Posterior vena cava (tissue), 2 donors: ENCODE measurements at places on chromosomes 7 and 10. TPM values are rescaled to one million over a fixed set of nuclear protein-coding genes. Genes with fewer than 3 reads are reported as not detected.
A peak's percentile ranks its signal among the peaks of the same experiment; 100 is the strongest.

The LRIT1 gene
- not detected for total RNA-seq

The C10orf90 gene
- not detected for total RNA-seq

DNA sequence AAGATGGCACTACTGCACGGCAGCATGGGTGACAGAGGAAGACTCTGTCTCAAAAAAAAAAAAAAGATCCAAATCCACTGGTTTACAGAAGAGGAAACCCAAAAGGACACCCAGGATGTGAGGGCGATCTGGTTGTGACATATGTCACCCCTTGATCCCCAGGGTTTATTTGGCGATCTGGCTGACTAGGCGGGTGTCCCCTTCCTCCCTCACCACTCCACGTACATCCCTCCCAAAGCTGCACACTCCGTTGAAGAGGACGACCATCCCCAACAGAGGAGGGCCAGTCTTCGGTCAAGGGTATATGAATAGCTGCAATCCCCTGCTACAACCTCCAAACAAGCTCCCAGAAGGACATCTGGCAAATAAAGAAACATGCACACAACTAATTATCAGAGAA, 111.6 kb downstream of the HTR5A start:
- no peak for DNase-seq

- peak; percentile 88 for DNase-seq
Measured at GRCh38 chr7:116630932-116631671, 40.9 kb upstream of the MET start.

GRCh38 chr7:106866298-106867281, 1.5 kb downstream of the PIK3CG start:
- DNase-seq, result no peak

- peak; percentile 97 for DNase-seq
Measured at GRCh38 chr10:133258818-133259601, 17.7 kb downstream of the ADAM8 start.

- DNase-seq, result no peak
Measured at GRCh38 chr7:93060865-93061264, 56.9 kb downstream of the SAMD9 start.
